ENCODE measurements at places on chromosomes 1 and 21. TPM values are rescaled to one million over a fixed set of nuclear protein-coding genes. Genes with fewer than 3 reads are reported as not detected.
A peak's percentile ranks its signal among the peaks of the same experiment; 100 is the strongest.

Gene TRIM58
- not detected for total RNA-seq

Gene CHIT1
- 0.18 TPM for total RNA-seq

Gene EPS8L3
- not detected for total RNA-seq

Gene ACTN2
- total RNA-seq = 2.0 TPM

- DNase-seq = no peak
- no peak overlapping the region for H3K4me3 ChIP-seq
- H3K27me3 ChIP-seq = no peaks in the 10 kb centered on the region
- no peak overlapping the region for H3K27ac ChIP-seq
- H3K4me1 ChIP-seq = no peaks in the 10 kb centered on the region
These were observed 51.9 kb downstream of the EIF4G3 start for GRCh38 chr1:21124846-21125245.

GRCh38 chr1:46801323-46802055 is 2.6 kb downstream of the CYP4B1 start:
- H3K4me3 ChIP-seq = no peak overlapping the region
- no peaks in the 10 kb centered on the region for H3K4me1 ChIP-seq
- no peaks in the 10 kb centered on the region for H3K36me3 ChIP-seq
- no peak for DNase-seq
- no peak overlapping the region for H3K27ac ChIP-seq
- no peaks in the 10 kb centered on the region for H3K27me3 ChIP-seq

- H3K36me3 ChIP-seq = peaks cover 19% of the 10 kb centered on the region
- H3K4me3 ChIP-seq = peak overlapping the region; percentile 96
- peak; percentile 39 for DNase-seq
These were observed 1.3 kb upstream of the H3-3A start for GRCh38 chr1:226061068-226061840.

DNA sequence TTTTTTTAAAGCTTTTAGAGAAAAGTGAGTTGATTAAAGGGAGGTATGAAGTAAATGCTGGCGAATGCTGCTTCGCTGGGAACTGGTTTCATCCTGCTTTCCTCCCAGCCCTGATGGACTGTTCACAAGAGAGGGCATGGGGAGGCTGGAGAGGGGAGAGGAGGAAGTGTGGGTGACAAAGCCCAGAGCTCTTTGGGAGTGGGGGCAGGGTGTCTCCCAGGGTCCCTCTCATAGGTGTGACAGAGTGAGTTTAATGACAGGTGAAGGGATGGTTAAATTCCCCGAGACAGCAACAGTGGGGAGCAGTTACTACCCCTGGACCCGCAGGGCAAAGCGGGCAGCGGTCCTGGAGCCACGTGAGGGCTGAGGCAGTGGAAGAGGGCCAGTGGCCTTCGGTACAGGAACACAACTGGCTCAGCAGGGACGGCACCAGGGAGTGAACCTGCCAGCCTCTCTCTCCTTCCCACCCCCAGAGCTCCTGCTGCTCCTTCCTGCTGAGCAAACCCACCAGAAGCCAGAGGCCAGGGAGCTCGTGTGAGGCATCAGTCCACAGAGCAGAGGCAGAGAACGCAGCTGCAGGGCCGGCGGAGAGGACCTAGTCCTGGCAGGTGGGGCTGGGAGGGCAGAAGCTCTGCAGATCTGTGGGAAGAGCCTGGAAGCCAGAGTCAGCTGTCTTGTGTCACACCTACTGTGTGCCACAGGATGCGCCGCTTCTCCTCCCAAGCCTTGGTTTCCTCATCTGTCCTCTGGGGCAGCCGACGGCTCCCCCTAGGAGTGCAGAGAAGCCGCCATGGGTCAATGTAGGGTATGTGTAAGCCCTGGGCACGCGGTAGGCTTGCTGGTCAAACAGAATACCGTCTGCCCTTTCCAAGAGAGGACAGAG is 20.9 kb upstream of the LRP8 start:
- no peak overlapping the region for H3K27ac ChIP-seq
- H3K27me3 ChIP-seq = peaks cover 27% of the 10 kb centered on the region
- no peaks in the 10 kb centered on the region for H3K36me3 ChIP-seq
- no peak overlapping the region for H3K4me3 ChIP-seq
- no peak for DNase-seq
- no peaks in the 10 kb centered on the region for H3K4me1 ChIP-seq

GRCh38 chr1:85479491-85479890 is 14.5 kb upstream of the DDAH1 start:
- DNase-seq = no peak
- no peaks in the 10 kb centered on the region for H3K27me3 ChIP-seq
- peaks cover 2% of the 10 kb centered on the region for H3K4me1 ChIP-seq
- H3K27ac ChIP-seq = no peak overlapping the region

DNA sequence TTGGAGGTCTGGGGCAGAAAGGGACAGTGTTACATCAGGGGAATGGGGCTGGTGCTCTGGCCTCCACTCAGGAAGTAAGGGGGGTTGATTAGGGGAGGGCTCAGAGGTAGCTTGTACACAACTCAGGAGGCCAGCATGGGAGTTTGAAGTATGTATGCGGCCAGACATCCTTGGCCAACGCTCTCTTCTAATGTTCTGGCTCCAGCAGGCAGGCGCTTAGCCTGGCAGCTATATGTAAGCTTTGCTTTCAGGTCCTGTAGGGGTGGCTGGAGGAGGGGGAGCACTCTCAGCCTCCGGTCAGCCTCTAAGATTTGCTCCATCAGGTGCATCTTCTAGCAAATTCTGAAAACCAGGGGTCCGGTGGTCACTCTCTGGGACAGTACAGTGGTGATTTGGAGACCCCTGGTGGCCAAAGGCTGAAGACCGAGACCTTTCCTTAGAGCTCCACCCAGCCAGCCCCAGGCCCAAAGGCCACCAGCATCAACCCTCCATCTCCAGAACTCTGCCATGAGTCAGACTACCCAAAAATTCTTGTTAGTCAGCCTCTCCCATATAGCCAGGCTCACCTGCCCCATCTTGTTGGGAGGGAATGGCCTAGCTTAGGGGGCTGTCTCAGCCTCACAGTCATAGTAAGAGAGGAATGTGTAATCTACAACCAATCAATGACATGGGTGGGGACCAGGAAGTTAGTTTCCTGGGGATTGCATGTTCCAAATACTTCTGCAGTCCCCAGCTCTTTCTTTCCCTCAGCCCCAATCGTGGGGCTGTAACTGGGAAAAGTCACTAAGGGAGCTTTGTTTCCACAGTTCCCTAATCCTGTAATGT is 9.7 kb upstream of the COL8A2 start:
- H3K4me3 ChIP-seq = no peak overlapping the region
- H3K27ac ChIP-seq = no peak overlapping the region
- no peaks in the 10 kb centered on the region for H3K27me3 ChIP-seq
- peak; percentile 91 for DNase-seq

- H3K27me3 ChIP-seq = peaks cover 34% of the 10 kb centered on the region
- no peak overlapping the region for H3K27ac ChIP-seq
- no peaks in the 10 kb centered on the region for H3K36me3 ChIP-seq
- DNase-seq = peak; percentile 90
- H3K4me3 ChIP-seq = peak overlapping the region; percentile 34
These were observed 24.7 kb downstream of the CDK18 start for GRCh38 chr1:205528887-205529825.

- no peak for DNase-seq
- H3K27ac ChIP-seq = no peak overlapping the region
- H3K27me3 ChIP-seq = peaks cover 13% of the 10 kb centered on the region
- no peaks in the 10 kb centered on the region for H3K4me1 ChIP-seq
- no peaks in the 10 kb centered on the region for H3K36me3 ChIP-seq
These were observed 461.9 kb downstream of the CAMTA1 start for GRCh38 chr1:7247158-7247557.

- peak; percentile 37 for DNase-seq
- peaks cover 41% of the 10 kb centered on the region for H3K4me1 ChIP-seq
These were observed 13.5 kb downstream of the OLFML2B start for GRCh38 chr1:162010175-162010506.

GRCh38 chr1:199010492-199010891 is 371.7 kb downstream of the PTPRC start:
- H3K4me1 ChIP-seq = no peaks in the 10 kb centered on the region
- no peak for DNase-seq
- no peak overlapping the region for H3K4me3 ChIP-seq
- H3K27ac ChIP-seq = no peak overlapping the region

DNA sequence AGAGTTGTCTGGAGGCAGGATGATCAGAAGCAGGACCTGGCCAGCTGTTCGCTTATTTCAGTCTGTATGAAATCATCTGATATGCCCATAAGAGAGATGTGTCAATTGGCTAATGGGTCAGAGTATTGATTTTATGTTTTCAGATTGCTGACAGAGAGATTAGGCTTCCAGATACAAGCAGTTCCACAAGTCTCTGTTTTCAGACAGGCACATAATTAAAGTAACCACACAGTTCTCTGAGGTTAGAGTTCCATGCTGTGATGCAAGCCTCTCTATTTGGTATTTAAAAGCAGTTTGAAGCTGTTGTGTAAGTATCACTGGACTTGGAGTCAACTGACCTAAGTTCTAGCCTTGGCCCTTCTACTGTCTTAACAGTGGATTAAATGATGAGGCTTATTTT is 50.1 kb downstream of the ATF6 start:
- no peak for DNase-seq
- no peaks in the 10 kb centered on the region for H3K27me3 ChIP-seq
- no peak overlapping the region for H3K4me3 ChIP-seq
- H3K4me1 ChIP-seq = no peaks in the 10 kb centered on the region

- DNase-seq = peak; percentile 44
- no peaks in the 10 kb centered on the region for H3K36me3 ChIP-seq
- H3K27me3 ChIP-seq = no peaks in the 10 kb centered on the region
These were observed 27.1 kb upstream of the KCTD3 start for GRCh38 chr1:215539803-215540570.

Data from SJCRH30 (cell line).